ENCODE measurements at places on chromosomes 6 and 20.

DNA sequence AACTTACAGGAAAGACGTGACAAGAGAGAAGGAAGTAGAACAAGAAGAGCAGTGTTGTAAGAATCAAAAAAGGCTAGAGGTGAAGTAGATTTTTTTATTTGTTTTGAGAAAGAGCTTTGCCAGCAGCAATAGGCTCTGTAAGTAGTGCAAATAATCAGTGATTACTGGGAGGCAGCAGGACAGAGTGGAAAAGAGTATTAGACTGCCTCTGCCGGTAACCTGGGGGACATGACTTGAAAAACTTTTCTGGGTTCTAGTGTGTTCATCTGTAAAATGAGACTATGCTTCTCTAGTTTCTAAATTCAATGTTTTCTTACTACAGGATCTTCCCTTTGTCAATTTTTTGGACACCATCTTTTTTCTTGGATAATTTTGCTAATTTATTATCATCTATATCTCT, 5.8 kb upstream of the IRAK1BP1 start:
- no peak for DNase-seq

- DNase-seq, result no peak
Measured at GRCh38 chr6:4553387-4553786, 222.8 kb upstream of the CDYL start.

GRCh38 chr20:18632196-18632789, 44.4 kb downstream of the DTD1 start:
- DNase-seq, result peak; percentile 58

GRCh38 chr20:32507998-32508774, 76.9 kb downstream of the NOL4L start:
- no peak for DNase-seq

- peak; percentile 39 for DNase-seq
Measured at GRCh38 chr6:34576286-34576955, 20.3 kb upstream of the SPDEF start.

- no peak for DNase-seq
Measured at GRCh38 chr20:31666258-31667042, 28.7 kb downstream of the COX4I2 start.

GRCh38 chr20:52959125-52959524, 13.0 kb upstream of the TSHZ2 start:
- DNase-seq, result peak; percentile 88

- DNase-seq, result no peak
Measured at GRCh38 chr6:145271577-145271976, 463.7 kb downstream of the EPM2A start.

DNA sequence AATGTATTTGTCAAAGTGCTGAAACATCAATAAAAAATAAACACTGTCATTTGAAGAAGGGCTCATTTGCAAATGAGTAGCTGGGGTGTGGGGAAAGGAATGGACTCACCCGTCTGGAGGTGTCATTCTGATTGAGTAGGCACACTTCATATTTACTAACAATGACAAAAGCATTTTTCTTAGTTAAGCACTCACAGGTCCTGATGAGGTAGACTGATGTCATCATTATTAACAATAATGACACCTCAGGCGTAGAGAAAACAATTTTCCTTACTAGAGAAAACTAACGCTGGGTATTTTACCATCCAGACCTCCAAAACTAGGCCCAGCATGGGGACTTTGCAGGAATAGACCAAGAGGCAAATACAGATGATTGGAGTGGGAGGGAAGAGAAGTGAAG, 76.0 kb downstream of the UNC5CL start:
- DNase-seq, result no peak

DNA sequence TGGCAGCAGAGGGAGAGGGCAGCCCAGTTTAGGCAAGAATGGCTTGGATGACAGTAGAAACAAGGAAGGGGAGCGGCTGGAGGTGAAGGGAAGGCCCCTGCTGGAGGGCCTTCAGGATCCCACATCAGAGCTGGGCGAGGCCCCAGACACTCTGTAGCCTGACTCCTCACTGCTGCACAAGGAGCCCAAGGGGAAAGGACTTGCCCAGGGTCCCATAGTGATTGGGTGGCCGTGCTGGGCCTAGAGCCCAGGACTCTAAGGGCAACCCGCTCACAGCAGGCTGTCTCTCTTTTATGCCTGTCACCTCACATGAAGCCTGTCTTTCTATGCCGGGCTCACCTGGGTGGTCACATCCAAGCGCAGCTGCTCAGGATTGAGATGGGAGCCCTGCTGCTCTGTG, 9.3 kb downstream of the AARS2 start:
- no peak for DNase-seq

DNA sequence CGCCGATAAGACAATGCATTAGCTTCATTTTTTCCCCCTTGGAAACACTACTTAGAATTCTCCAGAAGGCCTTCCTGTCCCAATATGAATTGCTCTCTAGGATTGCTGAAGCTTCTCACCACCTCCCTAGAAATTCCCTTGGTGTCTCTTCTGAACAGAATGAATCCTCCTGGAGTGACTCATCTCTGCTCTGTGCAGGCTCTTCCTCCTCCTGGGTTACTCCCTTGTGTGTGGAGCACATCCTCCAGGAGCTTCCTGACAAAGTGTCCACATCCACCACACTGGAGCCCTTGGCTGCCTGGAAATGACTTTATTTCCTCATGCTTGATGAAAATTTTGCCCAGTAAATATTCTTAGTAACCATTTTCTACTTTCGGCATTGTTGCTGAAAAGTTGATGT, 54.4 kb downstream of the DTNBP1 start:
- DNase-seq, result peak; percentile 86

DNA sequence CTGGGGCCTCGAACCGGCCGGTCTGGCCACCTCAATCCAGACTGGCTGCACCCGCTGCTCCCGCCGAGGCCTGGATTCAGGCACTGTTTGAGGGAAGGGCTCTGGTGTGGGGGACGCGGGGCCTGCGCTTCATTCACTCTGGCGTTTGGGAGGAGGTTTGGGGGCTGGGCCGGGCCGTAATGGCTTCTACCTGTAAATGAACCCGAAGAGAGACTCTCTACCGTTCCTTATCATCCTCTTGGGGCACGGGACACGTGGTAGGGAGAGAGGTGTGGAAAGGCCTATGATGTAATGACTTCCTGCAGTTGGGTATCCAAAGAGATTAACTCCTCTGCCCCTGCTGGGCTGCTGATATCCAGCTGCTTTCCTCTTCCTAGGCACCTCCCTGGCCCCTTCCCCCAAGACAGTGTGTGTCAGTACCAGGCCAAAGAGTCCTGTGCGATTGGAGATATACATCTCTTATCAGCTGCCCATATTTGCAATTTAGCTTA, 1.8 kb downstream of the FOXO3 start:
- DNase-seq, result peak; percentile 92

DNA sequence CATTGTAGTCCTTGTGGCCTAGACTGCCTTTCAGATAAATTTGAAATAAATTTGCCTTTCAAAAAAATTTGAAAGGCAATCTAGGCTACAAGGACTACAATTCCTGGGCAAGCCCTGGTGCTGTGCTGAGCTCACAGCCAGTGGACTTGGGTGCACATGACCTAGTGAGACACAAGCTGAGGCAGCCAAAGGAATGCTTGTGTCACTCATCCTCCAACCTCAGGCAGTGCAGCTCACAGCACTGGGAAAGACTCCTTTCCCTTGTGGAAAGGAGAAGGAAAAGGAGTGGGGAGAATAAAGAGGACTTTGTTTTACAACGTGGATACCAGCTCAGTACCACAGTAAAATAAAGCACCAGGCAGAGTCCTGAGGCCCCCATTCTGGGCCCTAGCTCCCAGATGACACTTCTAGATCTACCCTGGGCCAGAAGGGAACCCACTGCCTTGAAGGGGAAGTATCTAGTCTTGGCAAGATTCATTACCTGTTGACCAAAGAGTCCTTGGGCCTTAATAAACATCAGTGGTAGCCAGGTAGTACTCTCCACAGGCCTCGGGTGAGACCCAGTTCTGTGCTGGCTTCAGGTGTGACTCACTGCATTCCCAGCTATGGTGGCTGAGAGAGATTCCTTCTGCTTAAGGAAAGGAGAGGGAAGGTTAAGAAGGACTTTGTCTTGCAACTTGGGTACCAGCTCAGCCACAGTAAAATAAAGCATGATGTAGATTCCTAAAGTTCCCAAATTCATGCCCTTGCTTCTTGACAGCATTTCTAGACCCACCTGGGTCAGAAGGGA, 659.7 kb upstream of the FLRT3 start:
- DNase-seq, result no peak

DNA sequence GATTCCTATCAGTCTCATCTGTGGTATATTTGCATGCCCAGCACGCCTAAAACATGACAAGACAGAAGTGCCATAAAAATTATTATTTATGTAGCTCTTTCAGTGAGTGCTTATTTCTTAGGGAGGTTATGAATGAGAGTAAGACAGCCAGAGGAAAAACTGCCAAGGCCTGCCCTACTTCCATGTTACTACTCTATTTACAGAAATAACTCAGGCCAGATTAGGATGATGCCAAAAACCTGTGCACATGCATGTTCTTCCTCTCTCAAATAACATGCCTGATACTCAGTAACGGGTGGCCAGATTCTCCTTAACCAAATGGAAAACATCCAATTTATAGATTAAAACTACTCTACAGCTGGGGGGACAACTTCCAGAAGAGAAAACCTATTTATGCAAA, 45.7 kb downstream of the ILRUN start:
- no peak for DNase-seq

- DNase-seq, result no peak
Measured at GRCh38 chr20:17316316-17317038, 89.6 kb downstream of the PCSK2 start.

DNA sequence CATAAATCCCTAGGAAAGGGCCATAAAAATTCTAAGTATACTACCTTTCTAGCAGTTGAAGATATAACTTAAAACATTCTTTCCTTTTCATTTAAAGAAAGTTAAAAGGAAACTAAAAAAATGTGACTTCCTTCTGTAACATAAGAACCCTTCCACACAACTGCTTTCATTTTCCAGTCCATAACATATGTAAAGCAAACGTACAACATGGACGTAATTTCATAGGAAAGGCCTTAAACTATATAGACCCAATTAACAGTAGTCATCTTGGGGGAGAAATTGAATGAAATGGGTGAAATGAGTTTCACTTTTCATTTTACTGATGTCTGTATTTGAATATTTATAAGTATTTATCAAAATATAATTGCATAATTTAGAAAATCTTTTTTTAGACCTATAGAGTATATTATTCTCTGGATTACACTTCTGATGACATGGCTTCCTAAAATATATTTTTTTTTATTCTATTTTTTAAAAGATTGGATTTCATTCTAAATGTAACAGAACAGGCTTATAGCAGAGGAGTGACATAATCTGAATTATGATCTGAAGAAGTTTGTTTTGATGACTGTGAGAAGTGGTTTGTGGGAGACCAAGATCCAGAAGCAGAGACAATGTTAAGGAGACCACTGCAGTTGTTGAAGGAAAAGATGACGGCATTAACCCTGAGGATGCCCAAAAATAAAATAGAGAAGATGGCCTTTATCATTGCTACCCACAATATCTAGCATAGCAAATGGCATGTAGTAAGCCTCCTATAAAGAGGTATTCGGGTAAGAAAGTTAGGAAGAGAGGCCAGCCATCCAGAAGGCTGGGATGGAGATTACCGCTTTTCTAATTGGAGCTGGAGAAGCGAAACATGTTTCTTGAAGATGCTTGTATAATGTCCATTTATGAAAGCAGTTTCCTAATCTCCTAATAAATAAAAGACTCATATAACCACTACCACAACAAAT, 260.4 kb downstream of the PTPRK start:
- DNase-seq, result no peak

- peak; percentile 93 for DNase-seq
Measured at GRCh38 chr20:47300071-47300470, 56.4 kb downstream of the ZMYND8 start.

- peak; percentile 47 for DNase-seq
Measured at GRCh38 chr6:9704989-9705388, 709.9 kb downstream of the TFAP2A start.

GRCh38 chr6:19906171-19906570, 69.0 kb downstream of the ID4 start:
- DNase-seq, result peak; percentile 32

- DNase-seq, result peak; percentile 82
Measured at GRCh38 chr6:149864578-149865535, 698 bp upstream of the LRP11 start.

- peak; percentile 64 for DNase-seq
Measured at GRCh38 chr20:51339721-51340450, 202.6 kb downstream of the NFATC2 start.

- no peak for DNase-seq
Measured at GRCh38 chr6:40293460-40294185, 293.5 kb downstream of the LRFN2 start.

- no peak for DNase-seq
Measured at GRCh38 chr6:131773284-131773950, 34.4 kb upstream of the ENPP1 start.
